Right ventricle myocardium inferior (tissue), 1 donor: ENCODE measurements at places on chromosomes 7 and 10.

DNA sequence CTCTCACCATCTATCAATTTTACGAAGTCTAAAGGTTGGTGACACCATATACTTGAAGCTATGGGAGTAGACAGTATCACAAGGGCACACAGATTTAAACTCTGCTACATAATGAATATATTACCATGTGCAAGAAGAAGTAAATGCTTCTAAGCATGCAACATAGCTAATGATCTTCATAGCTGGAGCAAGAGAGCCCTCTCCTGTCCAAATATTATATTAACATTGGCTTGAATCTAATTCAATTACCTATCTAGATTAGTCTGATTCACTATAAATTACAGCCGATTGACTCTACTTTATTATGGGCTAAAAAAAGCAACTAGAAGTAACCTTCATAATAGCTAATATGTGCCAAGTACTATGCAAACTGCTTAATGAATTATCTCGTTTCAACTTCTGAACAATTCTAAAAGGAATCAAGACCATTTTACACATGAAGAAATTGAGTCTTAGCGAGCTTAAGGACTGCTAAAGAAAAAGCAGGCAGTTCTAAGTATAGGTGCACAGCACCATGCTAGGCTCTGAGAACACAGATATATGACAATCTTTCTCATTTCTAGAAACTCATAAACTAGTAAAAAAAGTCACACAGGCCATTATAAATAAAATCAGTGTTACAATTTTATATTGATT lies 21.9 kb downstream of the FRA10AC1 start:
- DNase-seq, result no peak

DNA sequence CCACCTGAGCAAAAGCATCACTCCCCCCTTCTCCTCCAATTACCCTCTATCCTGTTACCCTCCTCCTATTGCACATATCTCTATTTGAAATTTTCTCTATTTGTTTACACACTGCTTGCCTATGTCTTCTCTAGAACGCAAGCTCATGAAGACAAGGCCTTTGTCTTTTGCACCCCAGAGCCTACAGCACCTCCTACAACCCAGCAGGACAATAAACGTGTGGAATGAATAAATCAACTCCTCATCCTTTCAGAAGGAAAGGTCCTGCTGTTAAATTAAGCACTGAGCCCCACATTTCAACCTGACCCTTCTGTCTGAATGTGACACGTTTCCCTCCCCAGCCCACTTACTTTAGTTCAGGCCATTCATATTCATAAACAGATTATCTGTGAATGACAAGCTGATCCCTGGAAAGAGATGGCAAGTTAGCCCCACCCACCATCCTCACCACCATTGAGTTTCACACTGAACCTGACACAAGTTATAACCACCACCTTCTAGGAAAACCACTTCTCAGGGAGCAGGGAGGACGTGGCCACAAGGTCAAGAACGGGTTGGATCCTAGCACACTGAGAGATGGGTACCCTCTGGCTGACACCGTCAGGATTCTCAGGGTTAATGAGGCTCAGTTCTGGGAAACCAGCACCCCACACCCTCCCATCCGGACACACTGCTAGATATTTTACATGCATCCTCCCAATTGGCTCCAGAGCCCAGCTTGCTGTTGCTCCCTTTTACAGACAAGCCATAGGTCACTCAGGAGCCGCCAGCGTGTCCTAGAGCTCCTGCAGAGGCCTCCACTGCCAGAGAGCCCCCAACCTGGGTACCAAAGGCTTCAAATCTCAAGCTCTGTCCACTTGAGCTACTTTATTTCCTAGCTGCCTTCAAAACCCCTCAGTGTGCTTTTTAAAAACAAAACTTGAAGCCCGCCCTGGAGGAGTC lies 934 bp downstream of the PRTFDC1 start:
- no peak for DNase-seq

DNA sequence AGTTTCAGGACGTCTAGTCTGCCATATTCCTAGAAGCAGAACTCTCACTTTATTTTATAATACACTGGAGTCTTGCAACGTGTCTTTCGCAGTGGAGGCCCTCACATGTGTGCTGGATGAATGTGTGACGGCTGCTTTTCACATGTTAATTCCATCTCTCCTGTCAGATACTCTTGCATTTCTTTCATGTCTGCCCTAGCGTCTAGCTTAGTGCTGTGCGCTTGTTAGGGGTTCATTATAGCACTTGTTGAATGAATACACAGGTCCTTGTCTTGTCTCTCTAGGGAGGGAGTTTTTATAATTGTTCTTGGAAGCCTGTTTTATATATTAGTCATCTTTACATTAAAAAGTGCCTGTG lies 94.4 kb downstream of the MAP3K8 start:
- no peak for DNase-seq

- DNase-seq, result no peak
Measured at GRCh38 chr10:89369156-89370105, 8.4 kb upstream of the IFIT1B start.

DNA sequence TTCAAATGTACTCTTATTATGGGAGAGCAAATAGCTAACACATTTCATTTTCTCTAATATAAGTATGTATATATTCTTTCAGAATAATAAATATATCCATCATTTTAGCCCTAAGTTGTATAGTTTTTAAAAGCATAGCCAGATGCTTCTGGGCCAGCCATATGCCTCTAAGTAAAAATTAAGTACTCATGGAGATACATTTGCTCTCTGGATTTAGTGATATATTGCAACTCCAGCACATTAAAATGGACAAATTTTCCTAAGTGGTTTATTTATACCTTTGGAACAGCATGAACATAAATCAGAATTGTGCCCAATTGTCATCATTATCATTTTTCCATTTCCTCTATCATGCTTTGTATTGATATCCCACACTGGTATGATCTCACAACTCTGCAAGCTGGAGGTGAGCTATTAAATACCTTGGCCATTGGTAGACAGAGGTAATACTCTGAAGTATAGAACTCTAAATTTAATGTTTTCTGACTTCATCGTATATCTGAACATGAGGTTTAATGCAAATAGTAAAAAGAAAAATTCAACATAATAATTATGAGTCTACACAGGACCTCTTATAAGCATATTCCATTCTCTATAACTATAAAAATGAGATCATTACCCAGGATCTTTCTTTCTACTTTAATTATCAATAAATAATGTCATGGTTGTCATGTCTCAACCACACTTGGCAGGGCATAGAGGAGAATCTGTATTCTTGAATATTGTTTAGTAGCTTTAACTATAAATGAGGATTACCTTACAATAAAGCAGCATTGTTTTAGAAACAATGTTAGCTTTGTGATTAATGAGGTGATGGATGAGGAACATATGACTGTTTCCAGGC lies 90.8 kb downstream of the AGMO start:
- DNase-seq, result no peak

GRCh38 chr10:24207781-24208611 lies 942 bp upstream of the KIAA1217 start:
- no peak for DNase-seq

DNA sequence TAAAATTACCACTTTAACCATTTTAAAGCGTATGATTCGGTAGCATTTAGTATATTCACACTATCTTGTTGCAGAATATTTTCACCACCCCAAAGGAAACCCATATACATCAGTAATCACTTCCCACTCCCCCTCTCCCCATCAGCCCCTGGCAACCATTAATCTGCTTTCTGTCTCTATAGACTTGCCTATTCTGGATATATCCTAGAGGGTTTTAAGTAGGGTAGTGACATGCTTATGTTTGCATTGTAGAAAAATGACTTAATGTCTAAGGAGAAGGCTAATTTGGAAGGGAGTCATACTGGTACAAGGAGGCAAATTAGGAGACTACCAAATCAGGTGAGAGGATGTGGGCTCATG lies 42.6 kb upstream of the TRIL start:
- no peak for DNase-seq
